ENCODE measurements at places on chromosomes 1 and 21.

DNA sequence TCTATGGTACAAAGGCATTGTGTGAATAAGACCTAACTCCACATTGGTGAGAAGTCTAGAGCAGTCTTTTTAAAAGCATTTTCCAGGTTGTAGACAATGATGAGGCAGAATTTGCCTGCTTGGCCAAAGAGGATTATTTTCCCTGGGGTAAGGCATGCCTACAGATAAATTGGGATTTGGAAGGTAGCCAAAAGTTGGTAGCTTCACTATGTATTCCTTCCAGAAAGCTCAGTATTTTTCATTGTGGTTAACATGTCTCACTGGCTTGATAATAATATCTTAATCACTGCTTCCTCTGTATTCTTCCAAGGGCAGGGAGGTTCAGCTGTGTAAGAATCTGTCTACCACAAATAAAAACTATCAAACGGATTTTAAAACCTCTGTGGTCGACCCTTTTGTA lies 590.8 kb upstream of the PRMT6 start:
- DNase-seq = no peak

- DNase-seq = no peak
These were observed 22.2 kb upstream of the SPATA6 start for GRCh38 chr1:48493970-48494769.

GRCh38 chr1:109816975-109817535 lies 53.3 kb upstream of the EPS8L3 start:
- no peak for DNase-seq

GRCh38 chr1:151197863-151198253 lies 494 bp upstream of the PIP5K1A start:
- no peak for DNase-seq

- no peak for DNase-seq
These were observed 18.2 kb downstream of the WNT4 start for GRCh38 chr1:22124592-22125229.

GRCh38 chr21:45367402-45368351 lies 37.3 kb upstream of the COL18A1 start:
- no peak for DNase-seq

GRCh38 chr1:180231936-180232335 lies 1.9 kb downstream of the LHX4 start:
- DNase-seq = no peak

- DNase-seq = peak; percentile 81
These were observed 39.4 kb downstream of the ZP4 start for GRCh38 chr1:237851210-237851845.

DNA sequence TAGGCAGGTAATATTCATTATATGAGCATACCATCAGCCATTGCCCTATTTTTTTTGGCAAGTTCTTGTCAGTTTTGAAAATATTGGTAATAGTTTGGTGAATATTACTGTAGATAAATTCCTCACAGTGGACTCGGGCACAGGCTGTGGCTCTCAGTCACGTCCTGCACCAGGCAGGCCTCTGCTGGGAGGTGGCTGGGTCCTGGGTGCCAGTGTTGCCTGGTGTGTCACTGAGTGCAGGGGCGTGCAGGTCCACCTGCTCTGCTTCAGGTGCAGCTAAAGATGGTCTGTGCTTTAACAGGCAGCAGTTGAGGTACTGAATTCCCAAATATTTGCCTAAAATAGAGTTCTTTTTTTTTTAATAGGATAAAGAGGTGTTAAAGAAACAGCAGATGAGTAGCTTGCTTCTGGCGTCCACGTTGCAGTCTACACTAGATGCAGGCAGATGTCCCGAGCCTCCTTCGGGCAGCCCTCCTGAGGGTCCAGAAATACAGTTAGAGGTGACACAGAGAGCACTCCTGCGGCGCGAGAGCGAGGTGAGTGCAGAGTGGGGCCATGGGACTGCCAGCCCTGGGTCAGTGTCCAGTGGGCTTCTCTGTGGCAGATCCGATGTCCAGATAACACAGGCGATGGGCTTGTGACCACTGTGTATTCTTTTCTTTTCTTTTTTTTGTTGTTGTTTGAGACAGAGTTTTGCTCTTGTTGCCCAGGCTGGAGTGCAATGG lies 57.3 kb upstream of the DIP2A start:
- no peak for DNase-seq

DNA sequence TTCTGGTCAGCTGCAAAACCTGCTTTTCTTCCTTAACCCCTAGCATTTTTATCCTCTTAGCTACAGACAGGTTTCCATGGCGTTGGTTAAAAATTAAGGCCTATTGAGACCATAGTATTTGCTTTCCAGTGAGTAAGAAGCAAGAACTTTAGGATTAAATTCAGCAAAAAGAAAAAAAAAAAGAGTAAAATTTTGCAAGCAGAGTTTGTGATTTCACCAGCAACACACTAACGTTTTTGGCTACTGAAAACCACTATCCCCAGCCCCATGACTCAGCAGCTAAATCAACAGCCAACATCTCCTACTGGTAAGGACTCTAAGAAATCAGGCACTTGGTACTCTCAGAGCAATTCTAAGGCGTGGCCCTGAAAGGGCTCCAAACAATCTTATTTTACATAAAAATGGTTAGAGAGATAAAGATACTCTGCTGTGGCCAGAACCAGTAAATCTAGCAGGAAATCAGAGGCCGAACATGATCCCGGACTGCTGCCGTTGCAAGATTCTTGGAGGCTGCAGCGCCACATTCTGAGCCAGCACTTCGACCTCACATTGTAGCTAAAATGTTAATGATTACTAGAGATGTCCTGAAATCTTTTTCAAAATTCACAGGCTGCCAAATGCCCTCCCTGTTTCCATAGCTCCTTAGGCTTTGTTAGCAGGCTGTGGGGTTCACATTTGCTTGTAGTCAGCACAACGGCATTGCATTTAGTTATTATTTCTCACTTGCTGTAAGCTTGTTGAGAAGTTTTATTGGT lies 1.6 kb upstream of the ENO1 start:
- no peak for DNase-seq

DNA sequence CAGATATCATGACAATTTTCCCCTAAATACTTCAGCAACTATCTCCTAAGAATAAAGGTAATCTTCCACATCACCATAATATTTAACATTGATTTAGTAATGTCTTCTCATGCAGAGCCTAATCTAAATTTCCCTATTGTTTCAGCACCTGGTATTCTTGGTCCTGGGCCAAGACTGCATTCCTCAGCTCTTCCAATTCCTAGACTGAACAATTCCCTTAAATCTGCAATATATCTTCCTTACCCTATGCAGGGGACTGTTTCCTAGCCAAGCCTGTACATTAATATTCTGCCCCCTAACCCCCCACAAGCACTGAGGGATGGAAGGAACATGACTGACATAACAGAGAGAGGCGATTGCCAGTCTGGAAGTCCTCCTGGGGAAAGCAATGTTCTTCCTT lies 28.7 kb upstream of the DISP1 start:
- no peak for DNase-seq

GRCh38 chr1:247247568-247247967 lies 8.3 kb upstream of the VN1R5 start:
- no peak for DNase-seq

GRCh38 chr1:36751525-36751924 lies 268.8 kb upstream of the CSF3R start:
- DNase-seq = no peak

- peak; percentile 13 for DNase-seq
These were observed 225.8 kb upstream of the PROX1 start for GRCh38 chr1:213761845-213762407.

GRCh38 chr1:59396387-59396786 lies 99.5 kb downstream of the FGGY start:
- DNase-seq = no peak

- DNase-seq = no peak
These were observed 26.6 kb upstream of the RGS13 start for GRCh38 chr1:192609110-192610079.

- DNase-seq = no peak
These were observed 22.7 kb upstream of the ACBD6 start for GRCh38 chr1:180524915-180525714.

GRCh38 chr1:32984090-32984454 lies 19.5 kb upstream of the RNF19B start:
- DNase-seq = no peak

GRCh38 chr21:26846036-26846931 lies 1.1 kb upstream of the ADAMTS1 start:
- DNase-seq = peak; percentile 72

GRCh38 chr1:202501281-202501680 lies 152.8 kb downstream of the PPP1R12B start:
- DNase-seq = no peak

DNA sequence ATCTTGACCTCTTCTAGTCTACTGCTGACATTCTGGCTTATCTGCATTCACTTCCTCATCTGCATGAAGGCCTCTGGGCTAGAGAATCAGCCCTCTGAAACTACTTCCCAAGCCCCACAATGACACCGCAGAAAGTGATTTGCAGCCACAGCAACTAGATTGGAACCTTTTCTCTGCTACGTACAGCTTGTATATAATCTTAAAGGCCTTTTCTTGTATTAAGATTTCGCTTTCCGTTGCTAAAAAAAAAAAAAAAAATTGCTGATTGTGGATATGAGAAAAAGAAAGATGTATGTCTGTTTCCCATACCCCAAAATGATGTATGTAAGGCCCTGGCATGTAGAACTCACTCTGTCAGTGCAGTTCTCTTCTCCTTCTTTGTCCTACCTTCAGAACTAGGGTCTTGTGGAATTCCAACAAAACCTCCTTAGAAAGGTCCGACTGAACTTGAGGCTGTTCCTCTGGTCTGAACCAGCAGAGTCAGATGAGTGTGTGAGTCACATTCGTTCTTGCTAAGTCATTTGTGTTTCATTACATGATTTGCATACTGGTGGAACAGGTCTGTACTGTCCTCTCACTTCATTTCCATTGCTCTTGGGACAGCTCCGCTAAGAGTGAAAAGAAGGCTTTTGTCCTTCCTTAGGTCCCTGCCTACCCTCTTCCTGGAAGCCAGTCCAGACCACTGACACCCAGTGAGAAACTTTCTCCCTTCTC lies 62.7 kb downstream of the PLPP3 start:
- DNase-seq = no peak

DNA sequence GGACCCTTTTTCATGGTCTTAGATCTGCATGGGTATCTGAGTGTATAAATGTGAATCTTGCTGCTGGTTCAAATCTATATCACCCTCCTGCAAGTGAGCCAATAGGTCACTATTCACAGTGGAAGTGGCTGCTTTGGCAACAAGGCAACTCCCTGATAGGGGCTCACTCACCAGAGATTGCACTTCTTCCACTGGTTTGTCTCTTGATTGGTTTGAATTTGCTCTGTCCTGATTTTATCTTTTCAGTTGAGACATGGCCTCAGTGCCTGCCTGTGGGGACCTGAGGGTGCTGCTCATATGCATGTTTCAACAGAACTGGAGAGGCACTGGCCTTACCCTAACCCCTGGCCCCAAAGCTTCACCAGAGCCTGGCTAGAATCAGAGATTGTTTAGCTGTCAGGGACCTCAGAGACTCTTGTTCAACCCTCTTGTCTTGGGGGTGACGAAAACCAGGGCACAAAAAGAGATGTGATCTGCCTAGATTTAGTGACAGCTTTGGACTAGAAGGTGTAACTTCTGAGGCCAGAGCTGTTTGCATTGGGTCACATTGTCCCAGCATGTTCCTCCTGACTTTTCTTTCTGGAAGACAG lies 16.9 kb downstream of the AVPR1B start:
- DNase-seq = no peak

DNA sequence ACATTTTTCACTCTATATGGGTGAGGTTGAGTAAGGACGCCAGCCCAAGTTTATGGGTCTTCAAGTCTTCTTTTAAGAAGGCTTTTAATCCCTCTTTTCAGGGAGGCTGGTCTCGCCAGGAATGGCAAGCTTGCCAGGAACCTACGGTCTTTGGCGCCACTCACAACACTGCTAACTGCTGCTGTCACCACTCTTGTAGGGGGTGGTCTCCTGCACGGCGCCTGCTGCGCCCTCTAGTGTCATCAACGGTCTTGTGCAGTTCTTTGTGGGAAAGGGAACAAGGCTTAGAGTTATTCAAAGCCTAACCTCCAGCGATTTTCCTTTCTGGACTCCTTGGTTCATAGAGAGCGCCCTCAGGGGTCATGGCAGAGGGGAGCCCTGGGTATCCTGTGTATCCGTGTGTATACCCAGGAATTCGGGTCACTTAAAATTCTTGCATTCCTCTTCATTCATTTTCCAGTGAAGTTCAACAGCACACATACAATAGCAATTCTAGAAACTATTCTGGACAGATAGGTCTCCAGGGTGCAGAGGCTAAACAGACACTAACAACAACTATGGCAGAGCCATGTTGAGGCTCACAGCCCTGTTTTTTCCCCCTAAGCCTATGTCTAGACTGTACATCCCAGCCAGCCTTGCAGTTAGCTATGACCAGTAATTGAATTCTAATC lies 392.8 kb upstream of the CAMK1G start:
- DNase-seq = peak; percentile 86

DNA sequence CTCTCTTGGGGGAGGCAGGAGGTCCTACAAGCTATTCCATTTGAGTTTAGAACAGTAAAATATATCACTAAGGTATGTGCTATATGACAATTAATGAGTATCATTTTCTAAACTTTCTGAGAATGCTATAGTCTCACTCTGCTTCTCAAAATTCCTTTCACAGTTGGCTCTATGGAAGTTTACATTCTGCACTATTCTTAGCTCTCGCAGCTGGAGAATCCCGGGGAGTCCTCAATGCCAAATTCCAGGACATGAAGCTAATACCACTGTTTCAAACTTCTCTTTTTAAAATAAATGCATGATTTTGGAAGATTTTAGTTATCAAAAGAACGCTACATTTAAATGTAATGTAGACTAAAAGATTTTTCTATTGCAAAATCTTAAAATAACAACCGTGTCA lies 22.4 kb upstream of the PALMD start:
- no peak for DNase-seq

DNA sequence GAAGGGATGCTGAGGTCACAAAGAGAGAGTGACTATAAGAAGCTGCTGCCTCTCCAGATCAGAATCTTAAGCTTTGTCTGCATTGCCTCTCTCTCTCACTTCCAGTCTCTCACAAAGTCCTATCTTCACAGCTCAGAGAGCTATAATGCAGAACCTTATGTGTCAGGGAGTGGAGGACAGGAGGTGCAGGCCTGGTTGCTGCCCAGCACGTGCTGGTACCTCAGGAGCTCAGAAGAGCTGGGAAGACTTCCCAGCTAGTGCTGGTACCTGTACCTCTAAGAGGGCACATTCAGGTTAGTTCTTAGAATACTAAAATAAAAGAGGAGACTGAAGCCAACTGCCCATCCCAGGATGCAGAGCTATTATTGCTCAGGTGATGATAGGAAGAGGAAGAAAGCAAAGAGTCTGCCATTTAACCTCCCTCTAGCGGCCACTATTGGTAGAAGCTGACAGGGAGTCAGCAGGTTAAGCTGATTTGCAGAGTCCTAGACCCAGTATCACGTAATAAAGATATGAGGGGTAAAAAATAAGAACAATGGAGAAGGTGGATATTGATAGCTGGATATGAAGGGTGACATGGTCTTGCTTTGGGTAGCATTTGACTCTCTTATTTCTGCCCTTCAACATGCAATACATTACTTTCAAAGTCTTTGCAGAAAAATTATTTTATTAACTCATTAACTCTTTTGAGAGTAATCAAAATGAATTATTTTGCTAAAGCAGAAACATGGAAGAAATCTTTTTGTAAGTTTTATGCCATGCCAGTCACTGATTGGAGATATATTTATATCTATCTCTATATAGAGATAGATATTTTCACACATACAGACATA lies 138.1 kb upstream of the HMCN1 start:
- peak; percentile 71 for DNase-seq

GRCh38 chr1:107594536-107594935 lies 370.4 kb downstream of the VAV3 start:
- no peak for DNase-seq

GRCh38 chr1:234645474-234645953 lies 35.5 kb upstream of the IRF2BP2 start:
- DNase-seq = no peak

GRCh38 chr1:166972826-166973225 lies 2.5 kb downstream of the ILDR2 start:
- no peak for DNase-seq

GRCh38 chr1:13775459-13775858 lies 75.5 kb downstream of the PRDM2 start:
- DNase-seq = no peak

Data from WTC11 (cell line).